ENCODE measurements at places on chromosomes 7 and 10.
A peak's percentile ranks its signal among the peaks of the same experiment; 100 is the strongest.

- no peak for DNase-seq
Measured at GRCh38 chr10:120614680-120615079, 157.7 kb downstream of the PLPP4 start.

DNA sequence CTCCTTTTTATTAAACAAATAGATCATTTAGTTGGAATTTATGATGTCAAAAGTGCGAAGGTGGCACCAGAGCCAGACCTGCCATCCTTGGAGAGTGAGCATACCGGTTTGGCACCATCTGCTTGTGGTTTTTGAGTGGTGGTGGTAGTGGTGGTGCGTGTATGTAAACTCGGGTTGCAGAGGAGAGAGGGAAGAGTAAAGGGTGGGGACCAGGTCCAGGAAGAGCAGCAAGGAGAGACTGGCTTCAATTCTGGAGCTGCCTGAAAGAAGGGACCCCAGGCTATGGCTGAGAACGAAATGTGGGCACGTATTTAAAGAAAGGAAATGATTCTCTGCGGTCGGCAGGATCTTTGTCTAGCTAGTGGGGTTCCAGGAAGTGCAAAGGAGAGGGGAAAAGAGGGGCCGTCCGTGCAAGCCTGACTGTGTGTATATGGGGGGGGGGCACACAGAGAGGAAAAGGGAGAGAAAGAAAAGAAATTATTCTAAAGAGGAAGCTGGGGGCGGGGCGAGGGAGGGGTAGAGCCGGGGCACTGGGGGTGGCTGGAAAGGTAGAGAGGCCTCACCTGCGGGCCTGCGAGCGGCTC lies 448 bp upstream of the GOLGA7B start:
- DNase-seq: no peak

DNA sequence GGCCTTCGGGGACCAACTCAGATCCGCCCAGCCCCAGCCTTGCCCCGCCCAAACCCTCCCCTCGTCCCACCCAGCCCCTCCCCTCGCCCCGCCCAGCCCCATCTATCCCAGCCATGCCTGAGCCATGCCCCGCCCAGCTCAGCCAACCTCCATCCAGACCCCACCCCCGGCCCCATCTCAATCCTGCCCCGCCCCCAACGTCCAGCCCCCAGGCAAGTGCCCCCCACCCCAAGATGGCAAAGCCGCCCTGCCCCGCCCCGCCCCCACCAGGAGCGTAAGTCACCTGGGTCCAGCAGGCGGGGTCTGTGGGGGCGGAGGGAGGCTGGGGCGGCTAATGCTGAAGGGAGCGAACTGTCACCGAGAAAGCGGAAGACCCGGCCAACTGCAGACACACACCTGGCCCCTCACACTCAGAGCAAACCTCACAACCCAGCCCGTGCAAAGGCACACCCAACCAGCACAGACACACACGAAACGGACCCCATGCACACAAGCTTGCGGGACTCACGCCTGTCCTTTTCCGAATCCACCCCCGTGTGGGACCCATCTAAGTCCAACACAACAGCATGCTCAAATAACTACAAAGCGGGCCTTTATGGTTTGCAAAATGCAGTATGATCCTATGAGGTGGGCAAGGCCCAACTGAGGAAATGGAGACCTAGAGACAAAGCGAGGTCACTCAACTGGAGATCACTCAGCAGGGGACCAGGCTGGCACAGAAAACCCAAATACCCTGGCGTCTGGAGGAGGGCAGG lies 11.5 kb upstream of the OGA start:
- peak; percentile 95 for DNase-seq

DNA sequence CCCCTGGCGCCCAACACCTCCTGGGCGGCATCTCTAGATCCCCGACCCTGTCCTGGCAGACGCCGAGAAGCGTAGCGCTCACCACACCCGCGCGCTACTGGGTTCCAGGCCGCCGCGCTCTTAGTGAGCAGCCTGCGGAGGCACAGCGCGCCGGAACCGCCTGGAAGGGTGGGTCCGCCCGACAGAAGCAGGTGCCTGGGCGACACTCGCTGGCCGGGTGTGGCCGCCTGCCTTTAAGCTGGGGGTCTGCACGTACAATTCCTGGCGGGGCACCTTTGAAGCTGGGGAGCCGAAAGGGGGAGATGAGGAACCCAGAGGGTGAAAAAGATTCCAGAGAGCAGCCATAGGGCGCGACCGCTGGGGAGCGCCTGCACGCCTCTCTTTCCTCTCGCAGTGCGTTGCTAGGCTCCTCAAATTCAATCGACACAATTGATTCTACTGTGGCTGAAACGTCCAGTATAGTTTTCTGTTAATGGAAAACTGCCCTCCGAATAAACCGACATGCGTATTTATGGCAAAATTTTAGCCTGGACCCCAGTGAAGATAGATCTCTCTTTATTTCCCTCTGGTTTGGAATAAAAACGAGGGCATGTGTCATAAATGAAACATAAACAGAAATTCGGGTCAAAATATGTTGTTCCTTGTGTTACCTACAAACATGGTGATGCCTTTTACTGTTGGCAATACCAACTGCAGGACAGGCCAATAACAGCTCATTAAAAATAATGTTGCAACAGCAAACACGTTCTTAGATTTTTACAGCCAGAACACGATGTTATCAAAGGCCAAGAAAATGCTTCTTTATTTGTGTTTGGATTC lies 4.6 kb downstream of the HMX3 start:
- no peak for DNase-seq

- DNase-seq: no peak
Measured at GRCh38 chr7:3056234-3057065, 12.8 kb upstream of the CARD11 start.

- DNase-seq: peak; percentile 70
Measured at GRCh38 chr7:26376175-26376917, 84.7 kb downstream of the SNX10 start.

DNA sequence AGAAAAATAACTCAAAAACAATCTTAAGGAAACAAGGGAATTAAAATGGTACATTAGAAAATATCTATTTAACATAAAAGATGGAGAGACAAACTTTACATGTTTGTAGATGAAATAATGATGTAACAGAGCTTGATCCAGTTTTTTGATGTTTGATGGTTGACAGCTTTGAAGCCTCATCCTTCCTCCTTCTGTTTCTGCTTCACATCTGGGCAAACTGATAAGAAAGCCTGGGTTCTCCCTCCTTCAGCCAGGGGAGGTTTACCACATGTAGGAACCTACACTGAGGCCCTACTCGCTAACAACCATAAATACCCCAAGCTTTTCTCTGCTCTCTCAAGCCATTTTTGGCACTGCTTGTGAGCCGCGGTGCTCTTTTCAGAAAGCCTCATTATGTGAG lies 82.8 kb upstream of the ZNF32 start:
- no peak for DNase-seq

GRCh38 chr7:117273814-117274225 lies 49.0 kb downstream of the WNT2 start:
- DNase-seq: peak; percentile 42

DNA sequence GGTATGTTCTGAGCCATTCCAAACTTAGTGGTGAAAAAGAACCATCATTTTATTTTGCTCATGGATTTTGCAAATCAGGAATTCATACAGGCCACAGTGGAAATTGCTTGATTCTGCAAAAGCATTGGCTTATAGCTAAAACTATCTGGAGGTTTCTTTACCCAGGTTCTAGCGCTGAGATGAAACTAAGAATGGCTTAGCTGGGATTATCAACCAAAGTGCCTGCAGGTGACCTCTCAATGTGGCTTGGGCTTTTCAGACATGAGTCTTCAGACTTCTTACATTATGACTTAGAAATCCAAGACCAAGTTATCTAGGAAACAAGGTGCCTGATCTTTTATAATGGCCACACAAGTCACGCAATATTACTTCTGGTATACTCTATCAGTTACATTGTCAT lies 140.1 kb downstream of the HGF start:
- DNase-seq: no peak

DNA sequence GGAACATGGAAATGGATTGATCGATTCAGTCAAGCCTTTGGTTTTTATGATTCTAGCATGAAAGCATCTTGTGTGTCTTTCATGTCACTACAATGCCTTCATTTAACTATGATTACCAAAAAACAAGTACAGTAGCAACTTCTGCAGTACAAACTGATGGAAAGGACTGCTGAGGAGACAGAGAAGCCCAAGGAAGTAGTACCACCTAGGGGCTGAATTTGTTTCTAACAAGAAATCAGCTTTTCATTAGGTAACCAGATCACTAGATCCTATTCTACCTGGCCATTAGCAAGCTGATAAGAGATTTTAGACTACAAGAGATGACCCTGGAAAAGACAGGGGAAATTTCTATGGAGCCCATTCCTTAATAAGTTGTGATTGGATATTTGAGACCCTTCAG lies 3.2 kb upstream of the IFIT1 start:
- no peak for DNase-seq

GRCh38 chr7:158784270-158784669 lies 45.0 kb downstream of the ESYT2 start:
- DNase-seq: no peak

DNA sequence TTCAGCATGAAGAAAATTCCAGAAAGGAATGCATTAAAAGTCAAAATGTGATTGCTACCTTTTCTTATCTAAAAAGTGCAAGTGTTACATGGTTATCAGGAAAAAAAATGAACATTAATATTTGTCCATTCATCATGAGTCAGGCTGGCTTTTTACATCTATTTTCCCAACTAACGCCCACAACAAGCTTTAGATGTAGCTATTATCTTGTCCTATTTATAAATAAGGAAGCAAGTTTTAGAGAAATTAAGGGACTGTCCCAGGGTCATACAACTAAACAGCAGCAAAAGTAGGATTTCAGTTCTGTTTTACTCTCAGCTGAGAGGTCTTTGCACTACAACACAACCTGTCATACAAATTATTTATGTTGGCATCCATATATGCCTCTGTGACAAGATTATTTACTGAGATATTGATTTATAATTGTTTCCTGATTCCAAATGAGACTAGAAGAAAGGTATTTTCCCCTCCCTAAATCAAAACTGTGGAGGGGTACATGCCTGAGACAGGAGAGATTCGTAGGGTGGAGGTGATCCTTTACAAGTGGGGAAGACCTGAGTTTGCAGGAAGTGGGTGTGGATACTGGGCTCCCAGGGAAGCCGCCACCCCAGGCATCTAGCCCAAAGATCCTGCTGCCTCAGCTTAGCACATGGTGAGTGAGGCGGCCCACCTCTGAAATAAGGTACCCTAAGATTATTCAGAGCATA lies 57.2 kb upstream of the ARID5B start:
- DNase-seq: no peak

GRCh38 chr10:120336911-120337540 lies 120.0 kb upstream of the PLPP4 start:
- peak; percentile 64 for DNase-seq

DNA sequence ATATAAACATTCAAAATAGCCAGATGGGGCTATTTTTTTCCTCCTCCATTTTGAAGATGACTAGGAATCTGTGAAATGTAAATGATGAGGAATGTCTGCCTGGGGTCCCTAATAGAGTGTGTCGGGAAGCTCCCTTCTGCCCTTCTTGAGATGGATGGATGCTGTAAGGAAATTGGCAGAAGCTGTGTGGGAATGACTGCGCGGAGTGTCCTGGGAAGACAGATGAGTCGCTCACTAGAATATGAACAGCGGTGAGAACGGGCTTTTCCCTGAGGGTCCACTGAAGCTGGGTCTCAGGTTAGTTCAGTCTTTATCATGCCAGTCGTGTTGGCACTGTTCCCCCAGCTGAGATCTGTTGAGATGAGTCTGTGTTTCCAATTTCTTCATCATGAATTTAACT lies 75.1 kb upstream of the PLPP4 start:
- DNase-seq: no peak

GRCh38 chr7:157495594-157495993 lies 158.8 kb downstream of the DNAJB6 start:
- no peak for DNase-seq

- DNase-seq: no peak
Measured at GRCh38 chr7:98553666-98554065, 63.4 kb upstream of the NPTX2 start.

DNA sequence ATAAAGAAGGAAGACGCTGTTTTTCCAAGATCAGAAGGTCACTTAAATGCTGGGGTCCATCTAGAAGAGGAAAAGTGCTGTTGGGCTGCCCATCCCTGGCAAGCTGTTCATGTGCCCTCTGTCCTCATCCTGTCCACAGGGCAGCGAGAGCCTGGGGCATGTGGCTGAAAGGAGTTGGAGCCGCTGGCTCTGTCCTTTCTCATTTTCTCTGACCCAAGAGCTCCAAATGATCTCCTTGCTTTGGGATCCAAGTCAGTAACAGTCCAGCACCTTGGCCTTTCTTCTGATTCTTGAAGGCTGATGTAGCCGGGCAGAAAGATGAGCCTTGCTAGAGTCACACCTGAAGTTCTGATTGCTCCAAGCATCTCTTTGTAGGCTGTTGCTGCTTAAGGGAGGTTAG lies 44.4 kb downstream of the SPDYE5 start:
- DNase-seq: no peak

DNA sequence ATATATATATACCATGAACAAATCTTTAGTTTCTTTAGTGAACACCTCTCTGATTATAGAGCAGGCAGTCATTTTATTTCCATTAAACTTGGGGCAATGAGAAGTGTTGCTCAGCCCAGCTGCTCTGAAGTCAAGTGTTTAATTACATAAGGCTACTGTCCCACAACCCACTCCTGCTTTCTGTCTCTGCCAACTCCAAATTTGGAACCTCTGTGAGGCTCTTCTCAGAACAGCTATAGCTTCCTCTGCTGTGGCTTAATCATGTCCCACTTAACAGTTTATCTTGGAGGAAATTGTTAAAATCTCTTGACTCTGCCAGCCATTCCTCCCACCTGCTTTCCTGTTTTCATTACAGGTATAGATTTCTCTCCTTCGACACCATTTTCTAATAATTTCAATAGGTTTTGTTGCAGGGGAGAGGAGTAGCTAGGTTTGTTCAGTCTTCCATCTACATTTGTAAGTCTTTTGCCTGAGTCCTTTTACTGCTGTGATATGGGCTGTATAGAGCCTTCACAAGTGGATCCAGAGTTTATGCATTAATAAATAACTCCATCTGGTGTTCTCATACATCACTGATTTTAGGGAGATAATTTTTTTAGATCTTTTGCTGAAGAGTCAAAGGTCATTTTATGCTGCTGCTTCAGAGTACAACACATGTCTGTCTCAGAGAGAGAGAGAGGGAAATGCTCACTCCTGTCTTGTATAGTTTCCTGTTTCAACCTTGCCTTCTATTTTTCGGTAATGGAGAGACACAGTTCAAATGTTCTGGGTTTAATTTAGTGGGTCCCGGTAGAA lies 170.4 kb downstream of the WNT2 start:
- no peak for DNase-seq

DNA sequence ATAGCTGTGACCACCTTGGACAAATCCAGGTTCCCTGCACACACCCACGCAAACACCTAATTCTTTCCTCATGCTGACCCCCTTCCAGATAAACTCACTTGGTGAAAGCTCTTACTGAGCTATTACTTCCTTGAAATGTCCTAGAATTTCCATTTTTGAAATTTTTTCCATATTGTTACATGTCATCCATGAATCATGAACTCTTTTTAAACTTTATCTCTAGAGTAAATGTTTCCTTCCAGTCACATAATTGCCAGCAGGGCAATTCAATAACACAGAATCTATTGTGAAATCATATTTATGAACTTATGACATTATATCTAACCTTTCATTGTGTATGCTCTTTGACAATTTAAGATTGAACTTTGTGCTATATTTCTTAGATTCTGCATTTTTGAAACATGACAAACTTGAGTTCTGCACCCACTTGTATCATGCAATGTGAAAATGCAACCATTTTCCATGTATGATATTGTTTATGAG lies 26.8 kb upstream of the FGL2 start:
- DNase-seq: no peak

GRCh38 chr7:33108554-33109004 lies 625 bp downstream of the RP9 start:
- DNase-seq: no peak
